ENCODE measurements at places on chromosomes 6 and 20.
A peak's percentile ranks its signal among the peaks of the same experiment; 100 is the strongest.

DNA sequence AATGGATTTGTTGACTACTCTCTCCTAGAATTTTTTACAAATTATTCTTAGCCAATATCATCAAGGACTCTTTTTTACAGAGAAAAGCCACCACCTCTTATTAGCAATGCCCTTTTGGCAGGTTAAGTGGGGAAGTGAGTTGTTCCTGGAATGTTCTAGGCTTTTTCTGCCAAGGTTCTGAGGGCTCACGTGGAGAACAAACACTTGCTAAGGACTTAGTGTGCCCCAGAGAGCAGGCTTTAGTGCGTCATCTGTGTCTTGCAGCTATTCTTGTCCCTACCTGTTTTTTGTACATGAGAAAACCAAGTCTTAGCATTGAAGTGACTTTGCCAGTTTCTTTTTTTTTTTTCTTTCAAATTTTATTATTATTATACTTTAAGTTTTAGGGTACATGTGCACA is 33.5 kb downstream of the CFAP61 start:
- DNase-seq: peak; percentile 89
- H3K4me1 ChIP-seq: peaks cover 5% of the 10 kb centered on the region
- H3K27ac ChIP-seq: peak overlapping the region; percentile 82
- H3K36me3 ChIP-seq: no peaks in the 10 kb centered on the region
- H3K4me3 ChIP-seq: no peak overlapping the region
- no peaks in the 10 kb centered on the region for H3K27me3 ChIP-seq

DNA sequence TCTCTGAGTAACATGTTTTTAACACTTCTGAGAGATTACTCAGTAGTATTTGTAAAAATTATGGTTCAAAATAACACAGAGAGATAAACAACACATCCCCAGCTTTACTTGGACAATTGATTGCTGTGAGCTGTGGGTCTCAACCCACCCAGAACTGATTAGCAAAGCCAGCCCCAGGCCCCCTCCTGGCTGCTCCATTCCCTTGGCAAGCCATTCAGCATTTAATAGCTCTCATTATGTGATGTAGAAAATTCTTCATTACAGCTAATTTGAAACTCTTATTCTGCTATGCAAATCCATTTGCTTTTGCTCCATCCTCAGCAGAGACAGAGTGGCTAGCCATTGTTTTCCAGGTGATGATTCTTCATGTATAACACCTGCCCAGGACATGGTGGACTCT is 16.6 kb upstream of the SIRT5 start:
- no peaks in the 10 kb centered on the region for H3K27me3 ChIP-seq
- H3K36me3 ChIP-seq: no peaks in the 10 kb centered on the region
- no peak for DNase-seq
- no peak overlapping the region for H3K27ac ChIP-seq

DNA sequence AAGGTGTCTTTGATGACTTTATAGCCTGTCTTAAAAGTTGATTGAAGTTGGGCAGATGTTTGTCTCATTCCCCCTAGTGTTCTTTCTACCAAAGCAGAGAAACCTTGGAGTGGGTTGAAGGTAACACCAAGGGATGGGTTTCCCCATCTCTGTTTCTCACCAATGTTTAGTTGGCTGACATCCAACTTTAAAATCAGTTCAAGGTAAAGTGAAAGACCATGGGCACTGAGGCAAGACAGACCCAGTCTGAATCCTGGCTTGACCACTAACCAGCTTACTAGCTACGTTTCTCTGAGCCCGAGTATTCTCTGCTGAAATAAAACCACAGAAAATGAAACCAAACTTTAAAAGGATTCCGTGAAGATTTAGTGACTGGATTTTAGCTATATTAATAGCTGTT is 258.9 kb downstream of the KIF16B start:
- no peak for DNase-seq
- H3K4me3 ChIP-seq: no peak overlapping the region
- H3K27me3 ChIP-seq: no peaks in the 10 kb centered on the region

DNA sequence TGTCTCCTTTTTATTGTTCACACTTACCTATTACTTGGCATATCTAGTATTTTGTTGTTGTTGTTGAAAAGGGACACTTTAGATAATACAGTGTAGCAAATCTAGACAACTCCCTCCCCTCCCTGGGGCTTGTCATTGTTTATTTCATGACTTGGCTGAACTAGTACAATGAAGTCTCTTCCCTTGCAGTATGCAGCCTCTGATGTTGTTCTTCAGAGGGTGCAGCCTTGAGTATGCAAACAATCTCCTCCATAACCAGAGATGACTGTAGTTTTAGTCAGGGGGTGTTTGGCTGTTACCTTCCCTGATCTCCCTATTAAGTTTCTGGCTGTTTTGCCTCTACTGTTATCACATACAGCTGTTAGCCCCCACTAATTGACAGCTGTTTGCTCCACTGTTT is 315.4 kb upstream of the RUNX2 start:
- H3K36me3 ChIP-seq: no peaks in the 10 kb centered on the region
- H3K27me3 ChIP-seq: no peaks in the 10 kb centered on the region
- no peak overlapping the region for H3K27ac ChIP-seq
- H3K4me1 ChIP-seq: no peaks in the 10 kb centered on the region
- DNase-seq: no peak

GRCh38 chr6:38184585-38185080 is 365.1 kb downstream of the ZFAND3 start:
- H3K27me3 ChIP-seq: no peaks in the 10 kb centered on the region
- no peaks in the 10 kb centered on the region for H3K36me3 ChIP-seq
- DNase-seq: no peak
- H3K4me1 ChIP-seq: no peaks in the 10 kb centered on the region
- no peak overlapping the region for H3K4me3 ChIP-seq
- H3K27ac ChIP-seq: no peak overlapping the region

DNA sequence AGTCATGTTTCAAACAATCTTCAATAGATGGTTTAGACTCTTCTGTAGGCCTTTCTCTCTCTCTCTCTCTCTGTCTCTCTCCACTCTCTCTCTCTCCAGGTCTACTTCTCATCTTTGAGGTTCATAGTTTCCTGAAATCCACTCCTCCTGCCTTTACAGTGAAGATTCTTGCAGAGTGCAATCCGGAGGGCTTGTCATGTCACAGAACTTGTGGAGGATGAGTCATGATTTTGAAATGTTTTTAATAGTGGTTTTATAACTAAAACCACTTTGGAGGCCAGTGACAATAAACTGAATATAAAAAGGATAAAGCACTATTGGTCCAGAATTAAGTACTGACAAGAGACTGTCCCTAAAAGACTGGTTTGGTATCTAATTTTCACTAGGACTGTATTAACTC is 156.3 kb downstream of the KIF6 start:
- no peak for DNase-seq
- H3K27me3 ChIP-seq: no peaks in the 10 kb centered on the region
- no peak overlapping the region for H3K4me3 ChIP-seq
- H3K27ac ChIP-seq: no peak overlapping the region
- no peaks in the 10 kb centered on the region for H3K4me1 ChIP-seq
- no peaks in the 10 kb centered on the region for H3K36me3 ChIP-seq

DNA sequence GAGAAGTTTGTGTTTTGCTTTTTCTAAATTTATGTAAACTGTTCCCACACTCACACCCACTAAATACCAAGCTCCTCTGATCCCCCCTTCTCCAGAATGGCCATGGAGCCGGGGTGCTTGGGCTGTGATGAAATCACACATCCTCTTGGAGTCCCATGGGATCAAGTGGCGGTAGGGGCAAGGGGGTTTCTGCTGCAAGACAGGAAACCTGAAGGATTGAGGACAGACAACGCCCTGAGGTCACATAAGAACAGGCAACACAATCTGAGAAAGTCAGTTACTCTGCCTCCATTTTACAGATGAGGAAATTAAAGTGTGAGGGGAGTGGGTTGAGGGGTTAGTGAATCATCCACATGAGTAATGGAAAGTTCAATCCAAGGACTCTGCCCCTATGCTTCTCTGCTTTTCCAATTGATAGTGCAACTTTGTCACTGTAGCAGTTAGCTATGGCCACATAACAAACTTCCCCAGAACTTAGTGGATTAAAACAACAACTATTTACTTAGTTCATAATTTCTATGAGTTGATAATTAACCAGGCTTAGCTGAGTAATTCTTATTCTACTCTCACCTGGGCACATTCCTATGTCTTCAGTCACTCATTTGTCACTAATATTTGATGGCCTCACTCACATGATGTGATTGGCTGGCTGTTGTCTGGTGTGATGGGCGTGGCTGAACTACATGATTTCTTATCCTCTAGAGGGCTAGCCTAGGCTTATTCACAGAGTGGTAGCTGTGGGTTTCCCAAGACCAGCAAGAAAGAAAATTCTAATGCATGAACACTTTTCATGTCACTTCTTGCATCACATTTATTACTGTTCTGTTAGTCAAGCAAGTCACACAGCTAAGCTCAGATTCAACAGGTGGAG is 311.1 kb upstream of the RNF24 start:
- H3K36me3 ChIP-seq: no peaks in the 10 kb centered on the region
- H3K4me1 ChIP-seq: peaks cover 23% of the 10 kb centered on the region
- DNase-seq: no peak
- peak overlapping the region; percentile 70 for H3K27ac ChIP-seq
- no peaks in the 10 kb centered on the region for H3K27me3 ChIP-seq
- no peak overlapping the region for H3K4me3 ChIP-seq

DNA sequence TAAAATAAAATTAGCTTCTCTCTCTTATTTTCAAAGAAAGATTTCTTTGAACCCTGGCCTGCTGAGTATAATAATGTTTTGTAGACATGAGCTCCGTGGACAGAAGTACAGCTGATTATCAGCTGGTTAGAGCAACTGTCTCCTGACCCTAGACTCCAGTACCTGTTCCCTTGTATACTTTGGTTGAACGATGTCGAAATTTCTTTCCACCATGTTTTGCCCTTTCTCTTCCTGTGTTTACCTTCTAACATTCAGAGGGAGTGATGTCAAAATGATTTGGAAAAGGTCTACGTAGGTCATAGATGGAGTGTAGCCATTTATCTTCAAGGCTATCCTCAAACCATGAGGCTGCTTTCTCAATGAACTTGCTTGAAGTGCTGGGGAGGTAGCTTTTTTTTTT is 16.8 kb upstream of the ADTRP start:
- H3K27ac ChIP-seq: peak overlapping the region; percentile 52
- H3K27me3 ChIP-seq: no peaks in the 10 kb centered on the region
- no peaks in the 10 kb centered on the region for H3K36me3 ChIP-seq
- H3K4me1 ChIP-seq: peaks cover 8% of the 10 kb centered on the region
- peak overlapping the region; percentile 16 for H3K4me3 ChIP-seq

GRCh38 chr20:63689046-63690002 is 7.1 kb upstream of the TNFRSF6B start:
- H3K27ac ChIP-seq: no peak overlapping the region
- H3K27me3 ChIP-seq: no peaks in the 10 kb centered on the region
- H3K4me1 ChIP-seq: peaks cover 11% of the 10 kb centered on the region
- no peak for DNase-seq
- no peaks in the 10 kb centered on the region for H3K36me3 ChIP-seq

GRCh38 chr6:150027806-150028565 is 2.7 kb upstream of the RAET1L start:
- H3K4me1 ChIP-seq: no peaks in the 10 kb centered on the region
- H3K27me3 ChIP-seq: peaks cover 4% of the 10 kb centered on the region
- H3K36me3 ChIP-seq: no peaks in the 10 kb centered on the region
- no peak overlapping the region for H3K4me3 ChIP-seq
- no peak overlapping the region for H3K27ac ChIP-seq

GRCh38 chr20:49630396-49630951 is 62.5 kb upstream of the PTGIS start:
- H3K27ac ChIP-seq: peak overlapping the region; percentile 17
- peaks cover 14% of the 10 kb centered on the region for H3K36me3 ChIP-seq
- H3K4me3 ChIP-seq: no peak overlapping the region
- no peak for DNase-seq
- H3K4me1 ChIP-seq: no peaks in the 10 kb centered on the region
